Activated naive CD8-positive, alpha-beta T cell treated with anti-CD3 and anti-CD28 coated beads, Interleukin-2, amount 10 ng/mL, durations not matched to agents 7 days and 5 days (primary cell): ENCODE measurements at places on chromosomes 11 and 22. TPM values are rescaled to one million over a fixed set of nuclear protein-coding genes. Genes with fewer than 3 reads are reported as not detected.
A peak's percentile ranks its signal among the peaks of the same experiment; 100 is the strongest.

DNA sequence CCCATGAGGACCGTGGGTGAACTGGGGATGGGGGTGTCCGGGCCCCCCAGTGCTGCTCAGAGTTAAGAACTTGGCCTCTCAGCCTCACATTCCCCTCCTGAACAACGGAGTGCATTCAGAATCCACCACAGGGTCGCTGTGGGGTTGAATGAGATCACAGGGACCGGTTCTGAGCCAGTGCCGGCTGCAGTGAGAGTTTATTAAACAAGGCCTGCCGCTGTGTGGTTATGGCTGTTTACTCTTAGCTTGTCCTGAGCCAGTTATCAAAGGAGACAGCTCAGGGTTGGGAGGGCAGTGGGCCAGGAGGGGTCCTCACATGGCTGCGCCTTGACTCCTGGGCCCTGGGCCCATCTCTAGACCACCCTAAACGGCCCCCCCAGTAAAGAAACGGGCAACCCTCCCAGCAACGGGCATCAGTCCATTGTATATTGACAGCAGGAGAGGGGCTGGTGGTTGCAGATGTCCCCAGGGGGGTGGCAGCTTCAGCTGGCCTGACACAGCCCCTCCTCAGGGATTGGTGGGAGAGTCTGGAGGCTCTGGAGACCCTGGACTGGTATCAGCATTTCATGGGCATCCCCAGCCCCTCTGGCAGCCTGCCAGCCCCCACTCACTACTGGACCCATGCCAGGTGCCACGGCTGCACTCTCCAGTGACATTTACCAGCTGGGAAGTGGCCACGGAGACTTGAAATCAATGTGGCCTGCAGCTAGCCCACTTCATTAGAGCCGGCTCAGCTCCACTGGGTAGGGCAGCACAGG is 15.1 kb upstream of the CABP7 start:
- no peak for DNase-seq

GRCh38 chr11:83957038-83957900 is 671.1 kb upstream of the CCDC90B start:
- no peak for DNase-seq

DNA sequence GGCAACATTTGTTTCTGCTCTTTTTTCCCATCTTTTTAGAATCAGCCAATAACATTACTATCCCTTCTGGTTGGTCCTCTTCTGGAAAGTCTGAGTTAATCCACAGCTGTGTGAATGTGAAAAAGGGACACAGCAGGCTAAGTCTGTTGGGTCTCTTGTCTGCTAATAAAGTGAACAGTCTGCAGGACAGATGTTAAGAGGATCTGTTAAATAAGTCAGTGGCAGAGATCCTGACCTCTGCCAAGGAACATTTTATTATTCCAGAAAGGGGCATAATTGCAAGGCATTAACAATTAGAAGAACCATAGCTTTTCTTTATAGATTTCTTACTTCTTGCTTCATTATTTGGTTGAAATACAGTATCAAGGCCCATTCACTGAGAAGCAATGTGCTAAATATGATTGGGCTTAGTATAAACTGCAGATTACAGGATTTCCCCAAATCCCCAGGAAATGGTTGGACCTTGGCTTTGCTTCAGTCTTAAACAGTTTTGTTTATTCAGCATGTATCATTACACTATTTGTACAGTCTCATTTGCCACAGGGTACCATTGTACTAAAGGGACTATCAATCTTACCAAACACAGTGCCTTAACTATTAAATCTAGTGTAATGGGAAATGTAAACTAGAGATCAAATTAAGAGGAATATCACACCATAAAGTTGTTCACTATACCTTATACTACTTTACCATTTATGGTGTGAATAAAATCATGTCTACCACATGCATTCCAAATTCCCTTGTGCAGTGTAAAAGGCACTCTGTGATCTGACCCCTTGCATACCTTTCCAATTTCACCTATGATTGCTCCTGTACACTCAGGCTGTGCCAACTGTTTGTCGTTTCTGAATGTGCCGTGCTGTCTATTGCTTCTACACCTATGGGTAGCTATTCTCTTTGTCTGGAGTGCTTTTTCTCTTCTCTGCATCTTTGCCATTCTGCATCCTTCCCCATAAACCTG is 274.0 kb downstream of the SOX6 start:
- DNase-seq, result no peak

- peak; percentile 92 for DNase-seq
These were observed 3.8 kb downstream of the SMTN start for GRCh38 chr22:31084811-31085492.

DNA sequence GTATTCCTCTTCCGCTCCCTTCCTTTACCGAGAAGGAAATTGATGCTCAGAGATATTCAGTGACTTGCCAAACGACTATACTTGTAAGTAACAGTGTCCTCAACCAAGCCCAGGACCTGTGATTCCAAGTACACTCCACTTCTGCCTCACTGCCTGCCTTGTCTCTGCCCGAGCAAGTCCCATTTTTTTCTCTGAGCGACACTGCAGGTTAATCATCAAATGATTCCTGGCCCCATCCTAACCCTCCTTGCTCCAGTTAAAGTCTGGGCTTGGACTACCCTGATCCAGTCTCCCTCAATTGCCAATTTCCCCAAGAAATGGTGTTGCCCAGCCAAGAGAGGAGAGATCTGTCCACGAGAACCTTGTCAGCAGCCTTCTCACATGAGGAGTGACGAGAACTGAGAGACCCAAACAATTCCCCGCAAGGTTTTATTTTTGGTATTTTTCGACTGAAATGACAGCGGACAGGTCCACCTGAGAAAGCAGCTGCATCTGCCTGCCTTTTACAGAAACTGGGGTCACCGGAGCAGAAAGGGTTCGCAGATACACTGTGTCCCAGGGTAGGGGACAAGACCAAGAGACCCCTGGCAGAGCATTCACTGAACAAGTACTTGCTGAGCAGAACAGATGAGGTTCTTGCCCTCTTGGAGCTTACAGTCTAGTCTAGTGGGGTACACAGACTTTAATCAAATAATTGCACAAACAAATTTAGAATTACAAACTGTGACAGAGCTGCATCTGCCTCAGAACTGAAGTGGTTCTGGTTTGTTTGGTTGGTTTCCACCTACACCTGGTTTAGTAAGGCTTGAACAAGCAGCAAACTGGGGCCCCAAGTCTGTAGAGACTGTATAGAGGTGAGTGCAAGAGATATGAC is 11.4 kb downstream of the POU2AF1 start:
- DNase-seq, result no peak

DNA sequence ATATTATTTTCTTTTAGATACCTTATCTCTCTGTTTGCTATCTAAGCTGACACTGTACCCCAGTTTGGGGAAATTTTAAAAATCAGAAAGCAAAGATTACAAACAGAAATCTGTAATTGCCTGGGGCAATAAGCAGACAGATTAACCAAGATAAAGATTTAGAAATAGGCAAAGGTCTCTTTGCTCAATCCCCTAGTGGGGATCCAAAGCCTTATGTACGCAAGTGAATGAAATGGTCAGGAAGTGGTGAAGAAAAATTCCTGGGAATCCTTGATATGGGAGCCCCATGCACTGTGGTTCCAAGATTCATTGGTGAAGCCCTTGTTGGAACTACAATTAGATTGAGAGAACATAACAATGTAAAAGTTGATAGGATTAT is 139.5 kb upstream of the GUCY1A2 start:
- DNase-seq, result no peak

DNA sequence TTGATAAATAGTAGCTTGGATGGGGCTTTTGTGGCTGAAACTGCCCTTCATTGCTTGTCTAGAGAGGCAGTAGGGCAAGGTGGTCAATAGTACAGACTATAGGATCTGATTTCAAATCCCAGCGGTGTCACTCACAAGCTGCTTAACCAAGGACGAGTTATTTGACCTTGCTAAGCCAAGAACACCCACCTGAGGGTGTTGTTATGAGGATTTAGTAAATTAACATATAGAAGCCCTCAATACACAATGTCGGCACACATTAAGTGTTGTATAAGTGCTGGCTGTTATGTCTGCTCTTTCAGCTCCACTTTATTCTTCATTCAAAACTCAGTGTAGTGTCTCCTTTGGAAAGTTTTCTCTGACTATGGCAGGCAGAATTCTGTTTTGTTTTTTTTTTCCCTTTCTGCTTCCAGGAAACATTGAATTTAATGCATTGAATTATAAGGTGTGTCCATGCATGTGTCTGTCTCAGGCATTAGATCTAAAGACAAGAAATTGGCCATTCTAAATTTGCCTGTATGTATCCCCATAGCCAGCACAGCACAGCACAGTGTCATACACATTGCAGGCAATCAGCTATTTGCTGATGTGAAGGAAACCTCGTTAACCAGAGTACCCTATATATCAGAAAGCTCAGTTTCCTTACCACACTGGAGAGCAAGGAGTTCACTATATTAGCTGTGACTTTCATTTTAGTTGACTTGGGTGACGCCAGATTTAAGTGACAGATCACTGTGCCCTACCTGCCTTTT is 212.1 kb downstream of the NELL1 start:
- no peak for DNase-seq

GRCh38 chr22:50545522-50546325 is at the start of gene KLHDC7B:
Gene KLHDC7B, plus strand, starts transcription at chr22:50545899. Its CDS starts 345 bp downstream, at chr22:50546244.
- peak; percentile 68 for DNase-seq

DNA sequence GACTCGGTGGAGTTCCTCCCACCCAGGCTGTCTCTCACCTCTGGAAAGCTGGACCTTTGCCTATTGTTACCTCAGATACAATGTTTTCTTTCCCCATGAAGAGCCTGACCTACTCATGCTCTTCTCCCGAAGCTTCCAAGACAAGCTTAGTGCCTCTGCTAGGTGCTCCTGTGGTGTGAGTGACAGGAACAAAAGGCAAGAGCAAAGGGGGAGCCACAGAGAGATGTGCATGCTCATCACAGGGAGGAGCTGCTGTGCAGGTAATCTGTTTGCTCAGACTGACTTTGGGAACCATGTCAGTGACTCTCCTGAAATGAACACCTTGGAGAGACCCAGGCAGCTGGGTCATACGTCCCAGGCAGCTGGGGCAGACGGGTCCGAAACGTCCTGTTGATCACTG is 53.6 kb upstream of the VSTM5 start:
- no peak for DNase-seq

- no peak for DNase-seq
These were observed 2.2 kb downstream of the TNNT3 start for GRCh38 chr11:1921574-1922141.

- no peak for DNase-seq
These were observed 49.2 kb upstream of the OR4B1 start for GRCh38 chr11:48167380-48167779.

GRCh38 chr11:57501953-57502352 is 13.5 kb downstream of the SLC43A1 start:
- DNase-seq, result no peak

- peak; percentile 49 for DNase-seq
These were observed 25.3 kb upstream of the PRR5 start for GRCh38 chr22:44676441-44677352.

GRCh38 chr11:88552379-88553062 is 215.0 kb upstream of the CTSC start:
- DNase-seq, result peak; percentile 45

DNA sequence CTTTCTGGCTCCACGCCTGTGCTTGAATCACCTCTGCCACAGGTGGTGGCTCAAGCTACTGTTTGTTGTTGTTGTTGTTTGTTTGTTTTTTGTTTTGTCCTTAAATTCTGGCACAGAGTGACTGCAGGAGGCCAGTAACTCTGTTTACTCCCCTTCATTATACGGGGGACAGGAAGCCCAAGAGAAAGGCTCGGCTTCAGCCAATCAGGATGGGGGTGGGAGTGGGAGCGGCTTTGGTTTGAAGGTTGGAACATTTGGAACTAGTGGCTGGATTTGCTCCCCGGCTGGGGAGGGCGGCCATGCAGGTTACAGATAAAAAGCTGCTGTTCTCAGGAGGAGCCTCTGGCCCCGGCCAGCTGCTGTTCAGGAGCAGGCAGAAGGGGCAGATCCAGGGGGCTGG is 19.7 kb upstream of the CABP2 start:
- DNase-seq, result no peak

GRCh38 chr11:125257190-125257579 is 92.6 kb downstream of the PKNOX2 start:
- DNase-seq, result no peak

- no peak for DNase-seq
These were observed 12.8 kb downstream of the ARAP1 start for GRCh38 chr11:72739240-72740059.

- no peak for DNase-seq
These were observed 316.6 kb upstream of the NCAM1 start for GRCh38 chr11:112644410-112645131.

GRCh38 chr11:3055891-3056290 is 1.3 kb downstream of the CARS1 start:
- DNase-seq, result no peak

GRCh38 chr22:29872144-29872893 is 10.7 kb upstream of the MTMR3 start:
- no peak for DNase-seq

DNA sequence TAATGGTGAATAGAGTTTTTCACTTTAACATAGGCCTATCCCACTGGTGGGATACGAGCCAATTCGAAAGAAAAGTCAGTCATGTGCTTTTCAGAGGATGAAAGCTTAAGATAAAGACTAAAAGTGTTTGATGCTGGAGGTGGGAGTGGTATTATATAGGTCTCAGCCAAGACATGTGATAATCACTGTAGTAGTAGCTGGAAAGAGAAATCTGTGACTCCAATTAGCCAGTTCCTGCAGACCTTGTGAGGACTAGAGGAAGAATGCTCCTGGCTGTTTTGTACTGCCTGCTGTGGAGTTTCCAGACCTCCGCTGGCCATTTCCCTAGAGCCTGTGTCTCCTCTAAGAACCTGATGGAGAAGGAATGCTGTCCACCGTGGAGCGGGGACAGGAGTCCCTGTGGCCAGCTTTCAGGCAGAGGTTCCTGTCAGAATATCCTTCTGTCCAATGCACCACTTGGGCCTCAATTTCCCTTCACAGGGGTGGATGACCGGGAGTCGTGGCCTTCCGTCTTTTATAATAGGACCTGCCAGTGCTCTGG is at the start of gene TYR:
Gene TYR, plus strand, starts transcription at position 185 of the 541 bp plus-strand sequence. Its CDS starts 79 bp downstream, at position 264.
- no peak for DNase-seq

DNA sequence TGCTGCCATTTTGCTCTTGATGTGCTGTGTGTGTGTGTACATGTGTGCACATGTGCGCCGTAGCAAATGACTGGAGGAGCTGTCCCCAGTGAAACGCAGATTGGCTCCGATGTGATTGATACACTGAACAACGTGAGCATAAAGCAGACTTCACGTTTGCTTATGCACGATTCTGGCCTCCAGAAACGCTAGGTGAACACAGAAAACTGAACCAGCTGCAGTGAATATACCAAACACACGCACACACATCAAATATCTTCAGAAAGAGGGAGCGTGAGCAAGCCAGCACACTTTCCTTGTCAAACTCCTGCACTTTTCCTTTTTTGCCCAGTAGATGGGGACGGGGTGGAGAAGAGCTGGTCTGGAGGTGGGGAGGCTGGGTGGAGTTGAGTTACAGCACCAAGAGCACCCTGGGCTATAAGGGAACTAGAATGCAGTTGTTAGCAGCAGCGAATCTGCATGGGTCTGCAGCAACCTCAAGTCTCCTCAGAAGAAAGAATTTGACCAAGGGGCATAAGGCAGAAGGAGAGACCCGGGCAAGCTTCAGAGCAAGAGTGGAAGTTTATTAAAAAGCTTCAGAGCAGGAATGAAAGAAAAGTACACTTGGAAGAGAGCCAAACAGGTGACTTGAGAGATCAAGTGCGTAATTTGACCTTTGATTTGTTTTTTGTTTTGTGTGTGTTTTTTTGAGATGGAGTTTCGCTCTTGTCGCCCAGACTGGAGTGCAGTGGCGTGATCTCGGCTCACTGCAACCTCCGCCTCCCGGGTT is 77.8 kb upstream of the CADM1 start:
- no peak for DNase-seq

NAALAD2 gene
- total RNA-seq, result not detected

TRIM49 gene
- not detected for total RNA-seq

DEFB131B gene
- not detected for total RNA-seq

POU2AF2 gene
- not detected for total RNA-seq

GGTLC3 gene
- total RNA-seq, result not detected

TMPRSS13 gene
- 2.7 TPM for total RNA-seq

DMC1 gene
- total RNA-seq, result 8.3 TPM

SLCO2B1 gene
- 1.1 TPM for total RNA-seq

CATSPERZ gene
- not detected for total RNA-seq
